Small intestine (tissue), 16 donors: ENCODE measurements at places on chromosomes 4 and X. TPM values are rescaled to one million over a fixed set of nuclear protein-coding genes. Genes with fewer than 3 reads are reported as not detected.

DNA sequence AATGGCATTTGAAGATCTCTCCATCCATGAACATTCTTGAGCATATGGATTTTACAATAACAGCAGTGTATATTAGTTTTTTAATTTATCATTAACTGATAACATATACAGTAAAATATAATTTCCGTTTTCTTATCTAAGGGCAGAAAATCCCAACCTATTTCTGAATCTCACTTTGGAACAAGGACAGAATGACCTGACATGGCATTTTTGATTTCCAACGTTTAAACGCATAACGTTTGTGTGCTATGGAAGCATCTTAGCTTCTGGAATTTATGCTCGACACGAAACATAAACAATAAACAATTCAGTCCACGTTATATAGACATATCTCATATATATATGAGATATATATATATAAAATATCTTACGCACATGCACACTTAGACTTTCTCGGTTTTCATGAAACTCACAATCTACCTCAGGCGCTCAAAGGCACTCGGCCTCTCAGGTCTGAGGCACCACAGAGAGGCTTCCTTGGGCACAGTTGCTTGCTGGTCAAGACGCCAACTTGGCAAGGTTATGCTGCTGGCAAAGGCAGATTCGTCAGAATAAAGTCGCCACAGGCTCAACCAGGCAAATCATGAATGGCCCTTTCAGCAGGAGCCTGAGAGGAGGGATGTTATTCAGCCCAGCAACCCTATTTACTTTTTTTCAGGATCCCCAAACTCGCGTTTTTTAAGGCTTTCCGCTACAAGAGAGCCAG is 1.0 kb upstream of the UGT8 start:
- no peak for DNase-seq

DNA sequence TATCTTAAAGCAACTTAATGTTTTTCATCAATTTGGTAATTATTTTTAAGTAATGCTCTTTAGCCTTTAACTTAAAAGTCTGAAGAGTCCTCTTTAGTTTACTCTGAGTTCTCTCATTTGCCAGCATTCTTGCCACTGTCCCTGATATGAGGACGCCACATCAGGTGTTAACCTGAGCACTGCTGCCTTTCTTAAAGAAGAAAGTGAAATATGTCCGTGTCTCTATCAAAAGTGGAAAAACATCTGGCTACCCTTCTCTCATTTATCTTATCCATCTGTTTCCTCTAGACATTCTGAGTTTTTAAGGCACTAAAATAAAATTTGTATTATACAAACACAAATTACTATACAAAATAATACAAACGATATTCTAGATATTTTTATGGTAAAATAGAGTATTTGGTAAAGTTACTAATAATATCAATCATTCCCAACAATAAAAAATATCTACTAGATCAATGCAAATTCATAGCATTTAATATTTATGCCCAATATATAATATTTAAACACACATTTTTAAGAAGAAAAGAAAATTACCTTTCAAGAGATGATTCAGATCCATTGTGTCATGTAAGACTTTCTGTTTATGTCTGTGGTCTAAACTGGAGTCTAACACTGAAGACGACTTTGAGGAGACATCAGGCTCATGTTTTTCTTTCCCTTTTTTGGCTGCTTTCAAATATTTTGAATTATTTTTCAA is 14.0 kb downstream of the CFAP97 start:
- DNase-seq, result no peak

Gene TLR3
- polyA plus RNA-seq, result 5.4 TPM

- DNase-seq, result peak; percentile 59
Measured at GRCh38 chr4:75844151-75844662, 58.0 kb downstream of the PPEF2 start.

Gene USP11
- 6.8 TPM for polyA plus RNA-seq

DNA sequence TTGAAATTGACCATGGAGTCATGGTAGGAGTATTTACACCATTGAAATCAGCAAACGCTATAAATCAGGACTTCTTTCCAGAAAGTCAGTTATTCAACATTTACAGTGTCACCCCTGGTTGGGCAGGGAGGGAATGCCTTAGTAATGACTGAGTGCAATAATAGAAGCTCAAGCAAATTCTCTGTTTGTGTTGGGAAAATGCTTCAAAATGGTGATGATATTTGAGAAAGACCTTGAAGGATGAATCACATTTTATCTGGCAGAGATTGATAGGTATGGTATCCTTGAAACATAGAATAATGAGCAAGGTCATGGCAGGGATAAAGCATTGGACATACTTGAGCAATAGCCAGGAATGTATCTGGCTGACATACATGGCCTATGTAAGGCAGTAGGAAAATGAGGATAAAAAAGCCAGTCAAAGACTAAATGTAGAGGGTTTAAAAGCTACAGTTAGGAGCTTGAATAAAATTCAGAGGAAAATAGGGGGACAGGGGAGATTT is 248.7 kb downstream of the FMR1NB start:
- DNase-seq, result no peak

Gene HEPH
- polyA plus RNA-seq, result 53.0 TPM

- DNase-seq, result no peak
Measured at GRCh38 chr4:165203541-165204461, 3.6 kb upstream of the KLHL2 start.

GRCh38 chr4:29521281-29521680 is 1198.9 kb upstream of the PCDH7 start:
- DNase-seq, result no peak

Gene S100G
- polyA plus RNA-seq, result 28.9 TPM

Gene CTSO
- 6.5 TPM for polyA plus RNA-seq

DNA sequence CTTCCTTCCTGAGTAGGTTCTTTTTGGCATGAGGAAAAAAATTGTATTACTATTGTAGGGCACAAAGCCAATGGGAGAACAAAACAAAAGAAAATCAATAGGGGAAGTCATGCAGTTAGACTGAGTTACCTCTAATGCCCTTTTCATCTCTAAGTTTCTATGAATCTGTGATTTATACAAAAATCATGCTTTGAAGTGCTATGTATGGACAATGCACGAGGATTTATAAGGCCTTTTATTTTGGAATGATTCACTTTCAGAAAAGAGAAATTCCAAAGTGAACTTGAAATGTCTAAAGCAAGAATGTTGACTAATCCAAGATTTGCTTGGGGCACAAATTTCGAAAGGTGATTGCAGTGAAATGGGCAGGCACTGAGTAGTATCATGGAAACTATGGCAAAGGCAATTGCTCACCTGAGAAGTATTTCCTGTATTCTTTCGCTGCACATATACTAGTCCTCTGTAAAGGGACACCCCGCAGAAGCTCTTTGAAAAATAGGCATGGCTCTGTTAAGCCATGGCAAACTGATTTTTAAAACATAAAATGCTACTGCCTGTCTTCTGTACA is 52.8 kb downstream of the ADGRG4 start:
- DNase-seq, result no peak

DNA sequence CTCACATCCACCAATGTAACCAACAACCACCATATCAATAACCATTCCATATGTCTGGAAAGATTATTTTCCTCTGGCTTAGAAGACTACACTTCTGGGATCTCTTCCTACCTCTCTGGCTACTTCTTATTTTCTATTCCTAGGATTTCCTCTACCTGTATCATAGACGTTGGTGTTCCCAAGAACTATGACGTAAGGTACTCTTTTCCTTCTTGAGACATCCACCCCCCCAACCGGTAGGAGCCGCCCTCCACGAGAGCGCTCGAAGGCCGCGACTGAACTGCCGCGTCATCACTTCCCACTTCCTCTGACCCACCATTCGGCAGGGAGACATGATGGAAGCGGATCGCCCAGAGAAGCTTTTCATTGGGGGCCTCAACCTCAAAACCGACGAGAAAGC is at the start of gene RBMXL3:
Gene RBMXL3, plus strand, starts transcription at position 301 of the 400 bp plus-strand sequence. Its CDS starts 32 bp downstream, at position 333.
- no peak for DNase-seq

Gene MAGED4
- polyA plus RNA-seq, result 0.22 TPM

GRCh38 chr4:4860600-4861389 is 1.3 kb downstream of the MSX1 start:
- DNase-seq, result peak; percentile 61

Gene CXCL10
- polyA plus RNA-seq, result 2.4 TPM

- DNase-seq, result peak; percentile 32
Measured at GRCh38 chr4:2788532-2789103, 4.3 kb upstream of the SH3BP2 start.

DNA sequence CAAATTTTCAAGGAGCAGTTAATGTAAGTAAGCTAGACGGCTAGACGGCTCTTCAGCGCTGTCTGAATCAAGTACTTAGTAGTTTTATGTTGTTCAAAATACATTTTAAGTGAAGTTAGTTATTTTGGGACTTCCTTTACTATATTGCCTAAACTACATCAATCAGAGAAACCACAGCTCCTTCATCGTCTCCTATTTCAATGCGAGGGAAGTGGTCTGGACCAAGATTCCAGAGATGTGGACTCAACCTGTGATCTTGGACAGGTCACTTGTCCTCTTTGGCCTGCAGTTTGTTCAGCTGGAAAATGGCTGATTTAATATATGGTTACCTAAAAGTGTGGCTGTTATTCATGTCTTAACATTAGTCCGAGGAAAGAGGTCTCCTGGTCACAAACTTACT is 10.6 kb downstream of the ING2 start:
- no peak for DNase-seq

- no peak for DNase-seq
Measured at GRCh38 chr4:176193126-176193525, 2.3 kb downstream of the SPATA4 start.

DNA sequence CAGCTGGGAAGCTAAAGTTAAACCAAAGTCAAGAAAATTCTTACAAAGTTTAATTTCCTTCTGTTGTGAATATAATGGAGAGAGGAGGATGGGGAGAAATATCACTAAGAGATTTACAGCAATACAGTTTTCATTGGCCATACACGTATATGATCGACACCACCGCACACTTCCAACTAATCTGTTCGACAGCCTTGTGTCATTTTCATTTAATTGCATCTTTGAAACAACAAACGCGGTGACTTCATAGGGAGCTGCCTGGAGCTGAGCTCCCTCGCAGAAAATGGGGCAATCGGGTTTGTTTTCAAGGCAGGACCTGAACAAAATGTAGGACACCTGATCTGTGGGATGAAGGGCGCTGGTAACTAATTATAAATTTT is 1.3 kb downstream of the PTPN13 start:
- DNase-seq, result no peak

DNA sequence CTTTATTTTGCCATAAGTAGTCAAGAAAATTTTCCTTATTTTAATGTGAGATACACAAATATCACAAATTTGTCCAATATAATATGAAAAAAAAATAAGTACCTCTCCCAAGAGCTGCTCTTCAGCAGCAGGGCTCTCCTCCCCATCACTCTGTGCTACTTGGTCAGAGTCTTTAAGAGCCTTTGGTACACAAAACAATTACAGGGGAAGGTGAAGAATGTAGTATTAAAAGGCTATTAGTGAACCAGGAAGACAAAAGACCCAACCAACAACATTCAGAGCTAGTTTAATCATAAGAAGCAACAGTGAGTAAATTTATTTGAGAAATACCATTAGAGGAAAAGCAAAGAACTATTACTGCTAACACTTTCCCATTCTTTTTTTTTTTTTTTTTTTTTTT is 29.4 kb downstream of the SEC31A start:
- DNase-seq, result no peak

- peak; percentile 51 for DNase-seq
Measured at GRCh38 chr4:82784681-82785610, 13.7 kb downstream of the SCD5 start.

Gene BEX1
- polyA plus RNA-seq, result not detected

DNA sequence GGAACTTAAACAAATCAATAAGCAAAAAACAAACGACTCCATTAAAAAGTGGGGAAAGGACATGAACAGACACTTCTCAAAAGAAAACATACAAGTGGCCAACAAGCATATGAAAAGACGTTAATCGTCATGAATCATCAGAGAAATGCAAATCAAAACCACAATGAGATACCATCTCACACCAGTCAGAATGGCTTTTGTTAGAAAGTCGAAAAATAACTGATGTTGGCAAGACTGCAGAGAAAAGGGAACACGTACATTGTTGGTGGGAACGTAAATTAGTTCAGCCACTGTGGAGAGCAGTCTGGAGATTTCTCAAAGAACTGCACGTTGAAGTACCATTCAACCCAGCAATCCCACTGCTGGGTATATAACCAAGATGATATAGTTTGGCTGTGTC is 23.7 kb downstream of the NEUROG2 start:
- DNase-seq, result no peak

DNA sequence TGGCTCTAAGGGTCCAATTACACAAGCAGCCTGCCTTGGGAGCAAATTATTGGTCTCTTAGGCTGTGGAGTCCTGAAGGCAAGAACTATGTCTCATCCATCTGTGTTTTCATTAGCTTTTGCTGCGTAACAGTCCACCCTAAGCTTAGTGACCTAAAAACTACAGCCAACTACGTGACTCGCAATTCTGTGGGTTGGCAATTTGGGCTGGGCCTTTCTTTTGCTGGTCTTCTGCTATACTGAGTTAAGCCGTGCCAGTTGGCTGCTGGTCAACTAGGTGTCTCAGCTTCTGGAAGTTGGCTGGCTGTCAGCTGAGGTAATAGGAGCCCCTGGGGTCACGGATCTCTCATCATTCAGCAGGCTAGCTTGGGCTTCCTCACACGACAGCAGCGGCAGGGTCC is 205.6 kb upstream of the S100G start:
- no peak for DNase-seq

GRCh38 chr4:29277381-29277780 is 1442.8 kb upstream of the PCDH7 start:
- no peak for DNase-seq

DNA sequence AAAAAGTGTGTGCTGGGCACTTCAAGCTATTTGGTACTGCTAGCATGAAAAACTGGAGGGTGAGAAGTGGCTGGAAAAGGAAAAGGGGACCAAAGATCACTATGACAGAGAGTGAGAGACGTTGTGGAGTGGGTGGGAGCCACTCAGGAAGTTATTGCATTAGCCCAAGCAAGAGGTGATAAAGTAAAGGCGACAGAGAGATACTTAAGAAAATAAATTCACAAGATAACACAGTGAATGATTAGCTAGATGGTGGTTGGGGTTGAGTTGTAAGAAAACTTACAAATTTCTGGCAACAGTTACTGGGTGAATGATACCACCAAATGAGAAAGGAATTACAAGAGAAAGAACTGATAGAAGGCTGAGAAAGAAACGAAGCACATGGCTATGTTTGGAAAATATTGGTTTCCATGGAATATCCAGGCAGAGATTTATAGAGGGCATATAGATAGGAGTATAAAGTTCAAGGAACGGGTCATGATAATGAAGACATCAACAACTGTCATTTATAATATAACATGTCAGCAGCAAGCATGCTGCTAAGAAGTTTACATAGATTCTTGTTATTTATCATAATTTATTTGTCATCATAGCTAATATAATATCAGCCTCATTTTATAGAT is 60.7 kb downstream of the CASK start:
- DNase-seq, result peak; percentile 63

Gene GSPT2
- polyA plus RNA-seq, result 12.9 TPM

- DNase-seq, result no peak
Measured at GRCh38 chr4:184831153-184831552, 5.4 kb upstream of the ACSL1 start.

Gene MAP7D3
- not detected for polyA plus RNA-seq

GRCh38 chr4:146520896-146521540 is 722 bp downstream of the SLC10A7 start:
- DNase-seq, result peak; percentile 81

GRCh38 chr4:145580906-145581305 is 38.3 kb upstream of the MMAA start:
- no peak for DNase-seq
